T-helper 1 cell (primary cell): ENCODE measurements at places on chromosomes 4 and X.

DNA sequence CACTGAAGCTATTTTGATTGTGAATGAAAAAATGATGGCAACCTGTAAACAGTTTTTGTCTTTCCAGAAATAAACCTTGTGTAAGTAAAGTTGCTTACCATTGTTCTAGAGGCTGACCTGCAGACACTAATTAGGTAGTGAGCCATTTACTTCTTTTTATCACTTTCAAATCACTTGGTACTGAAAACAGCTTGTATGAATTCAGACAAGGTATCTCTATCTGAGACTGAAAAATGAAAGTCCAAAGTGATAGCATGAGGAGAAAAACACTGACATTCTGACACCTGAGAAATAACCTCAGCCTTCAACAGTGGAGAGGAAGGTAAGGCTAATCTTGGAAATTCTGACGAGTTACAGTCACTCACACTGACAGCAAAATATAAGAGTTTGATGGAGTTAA lies 238.8 kb downstream of the GPC3 start:
- DNase-seq, result no peak

- no peak for DNase-seq
Measured at GRCh38 chr4:86508436-86508835, 85.7 kb upstream of the PTPN13 start.

DNA sequence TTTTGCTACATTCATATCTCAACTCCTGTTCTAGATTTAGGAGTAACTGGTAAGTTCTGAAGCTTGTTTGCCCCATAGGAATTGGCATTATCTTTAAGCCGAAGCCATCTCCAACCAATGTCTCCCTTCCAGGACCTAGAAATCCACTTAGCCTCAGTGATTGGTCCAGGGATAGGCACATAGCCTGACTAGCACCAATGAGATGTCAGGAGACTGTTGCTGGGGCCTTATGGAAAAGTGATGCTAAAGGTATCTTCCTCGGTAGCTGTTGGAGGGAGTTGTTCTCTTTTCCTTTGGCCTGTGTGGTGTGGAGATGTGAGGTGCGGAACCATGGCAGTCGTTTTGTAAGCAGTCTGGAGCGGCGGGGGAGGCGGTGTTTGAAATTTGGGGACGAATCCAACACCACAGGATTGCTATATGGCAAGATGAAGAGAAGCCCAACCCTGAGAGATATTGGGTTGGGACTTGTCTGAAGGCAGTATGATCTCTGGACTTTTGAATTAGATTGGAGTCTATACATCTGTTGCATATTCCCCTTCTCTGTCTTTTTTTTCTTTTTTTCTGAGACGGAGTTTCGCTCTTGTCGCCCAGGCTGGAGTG lies 109.8 kb upstream of the ATP6AP2 start:
- DNase-seq, result no peak

DNA sequence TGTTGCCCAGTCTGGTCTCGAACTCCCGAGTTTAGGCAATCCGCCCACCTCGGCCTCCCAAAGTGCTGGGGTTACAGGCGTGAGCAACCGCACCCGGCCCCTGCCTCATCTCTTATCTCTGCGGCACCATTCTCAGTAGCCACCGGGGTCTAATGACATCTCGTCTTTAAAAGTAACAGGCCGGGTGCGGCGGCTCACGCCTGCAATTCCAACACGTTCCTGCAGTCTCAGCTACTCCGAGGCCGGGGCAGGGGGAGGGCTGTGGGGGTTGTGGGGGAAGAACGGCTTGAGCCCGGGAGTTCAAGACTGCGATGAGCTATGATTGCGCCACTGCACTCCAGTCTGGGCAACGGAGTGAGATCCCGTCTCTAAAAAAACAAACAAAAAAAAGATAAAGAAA lies 28.8 kb downstream of the ING2 start:
- DNase-seq, result no peak

GRCh38 chrX:145821898-145822571 lies 4.4 kb downstream of the SLITRK2 start:
- DNase-seq, result no peak

DNA sequence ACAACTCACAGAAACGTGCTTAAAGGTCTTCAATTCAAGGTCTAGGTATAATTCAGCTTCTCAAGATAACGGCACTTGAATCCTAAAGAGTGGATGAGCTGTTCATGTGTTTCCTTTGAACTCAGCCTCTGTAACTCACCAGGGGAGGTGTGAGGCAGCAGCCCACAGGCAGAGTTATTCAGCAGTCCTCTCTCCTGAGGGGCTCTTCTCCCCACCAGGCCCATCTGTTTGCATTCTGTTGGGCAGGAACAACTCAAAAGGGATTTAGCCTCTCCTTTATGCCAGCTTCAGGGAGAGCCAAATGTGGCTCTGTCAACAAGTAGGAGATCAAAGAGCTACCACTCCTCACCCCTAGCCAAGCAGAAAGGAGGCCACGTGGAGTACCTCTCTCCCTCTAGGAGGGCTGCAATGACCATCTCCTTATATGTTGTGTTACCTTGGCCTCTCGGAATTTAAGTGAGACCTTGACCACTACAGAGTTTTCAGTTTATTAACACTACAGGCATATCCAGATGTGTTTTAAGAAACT lies 151.2 kb downstream of the SPATA18 start:
- DNase-seq, result no peak

DNA sequence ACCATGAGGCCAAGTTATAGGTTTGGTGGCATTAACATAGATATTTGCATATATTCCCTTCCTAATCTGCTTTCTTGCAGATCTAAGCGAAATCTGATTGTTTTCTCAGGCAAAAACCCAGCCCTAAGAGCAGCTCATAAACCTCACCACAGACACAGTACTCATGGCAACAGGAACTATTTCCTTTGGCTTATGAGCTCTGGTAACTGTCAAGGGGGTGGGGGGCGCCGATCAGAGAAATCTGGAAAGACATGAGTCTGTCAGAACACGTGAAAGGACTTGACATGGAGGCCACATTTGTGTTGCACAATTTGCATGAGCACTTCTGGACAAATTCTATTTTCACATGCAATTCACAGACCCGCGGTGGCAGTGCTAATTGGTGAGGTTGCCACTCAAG lies 83.7 kb downstream of the MGST2 start:
- DNase-seq, result no peak

DNA sequence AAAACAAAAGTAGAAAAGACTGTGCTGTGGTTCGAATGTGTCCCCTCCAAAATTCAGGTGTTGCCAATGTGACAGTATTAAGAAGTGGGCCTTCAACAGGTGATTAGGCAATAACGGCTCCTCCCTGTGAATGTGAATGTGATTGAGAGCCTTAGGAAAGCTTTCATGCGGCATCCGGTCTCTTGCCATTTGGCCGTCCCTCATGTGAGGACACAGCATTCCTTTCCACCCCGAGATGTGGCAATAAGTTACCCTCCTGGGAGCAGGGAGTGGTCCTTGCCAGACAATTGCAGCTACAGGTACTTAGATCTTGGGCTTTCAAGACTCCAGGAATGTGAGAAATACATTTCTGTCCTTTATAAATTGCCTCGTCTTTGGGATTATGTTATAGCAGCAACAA lies 129.3 kb downstream of the CPEB2 start:
- DNase-seq, result no peak

DNA sequence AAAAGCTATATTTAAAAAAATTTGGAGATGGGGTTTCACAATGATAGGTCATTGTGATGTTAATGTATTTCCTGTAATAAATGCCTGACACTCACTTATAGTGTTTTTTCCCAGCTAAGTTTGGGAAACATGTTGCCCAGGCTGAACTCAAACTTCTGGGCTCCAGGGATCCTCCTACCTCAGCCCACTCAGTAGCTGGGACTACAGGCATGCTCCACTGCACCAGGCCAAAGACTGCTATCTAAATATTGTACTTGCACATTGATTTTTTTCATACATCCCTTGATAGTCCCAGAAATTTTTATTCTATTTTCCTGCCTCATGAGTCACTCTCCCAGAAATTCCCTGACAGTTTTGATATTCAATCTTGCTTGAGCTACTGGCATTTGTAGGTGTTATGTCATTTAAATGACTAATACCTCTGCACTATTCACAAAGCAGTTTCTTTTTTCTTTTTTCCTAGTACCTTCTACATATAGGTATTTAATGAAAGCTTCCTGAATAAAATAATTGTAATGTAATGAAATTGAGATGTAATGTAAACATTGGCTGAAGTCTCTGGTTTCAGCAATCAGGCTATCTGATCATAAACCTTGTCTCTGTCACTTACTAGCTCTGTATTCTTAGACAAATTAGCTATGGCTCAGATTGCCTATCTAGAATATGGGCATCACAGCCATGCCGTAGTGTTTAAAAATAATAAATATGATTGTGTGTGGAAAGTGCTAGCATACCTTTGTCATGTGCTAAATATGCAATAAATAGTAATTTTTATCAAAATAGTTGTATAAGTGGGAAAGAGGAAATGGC lies 1973.0 kb upstream of the AGA start:
- DNase-seq, result no peak

DNA sequence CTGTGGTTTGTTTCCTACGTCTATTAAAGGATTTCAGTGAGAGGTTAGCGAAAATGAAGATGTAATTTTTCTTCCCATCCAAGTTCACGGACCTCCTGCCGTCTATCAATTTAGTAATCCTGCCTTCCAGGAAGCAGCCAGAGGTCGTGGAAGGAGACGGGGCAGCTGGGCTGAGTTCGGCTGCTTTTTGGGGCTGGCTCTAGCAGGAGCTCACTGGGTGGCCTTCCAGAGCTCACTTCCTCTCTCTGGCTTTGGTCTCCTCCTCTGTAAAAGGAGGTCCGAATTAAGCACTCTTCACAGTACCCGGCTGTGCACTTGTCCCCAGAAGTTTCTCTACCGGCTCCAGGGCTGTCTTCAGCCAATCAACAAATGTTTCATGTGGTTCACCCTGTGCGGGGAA lies 295.4 kb downstream of the BCOR start:
- no peak for DNase-seq

- DNase-seq, result no peak
Measured at GRCh38 chrX:75301060-75301459, 27.2 kb downstream of the UPRT start.

DNA sequence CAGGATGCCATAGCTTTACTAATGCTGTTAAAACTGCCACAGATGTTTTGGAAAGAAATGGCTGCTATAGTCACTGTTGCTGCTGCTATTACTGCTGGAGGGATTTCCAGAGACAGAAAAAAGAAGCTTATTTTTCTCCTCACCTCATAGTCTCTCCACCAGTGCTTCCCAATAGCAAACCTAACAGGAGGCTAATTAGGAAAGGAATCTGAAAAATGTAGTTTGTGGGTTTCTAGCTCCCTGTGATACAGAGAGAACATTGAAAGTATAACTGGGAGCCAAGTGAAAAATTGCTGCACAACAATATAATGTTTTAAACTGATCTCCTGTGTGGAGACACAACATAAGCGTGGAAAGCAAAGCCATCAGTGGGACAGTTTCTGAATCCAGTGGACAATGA lies 8.6 kb upstream of the TSPAN7 start:
- no peak for DNase-seq

- DNase-seq, result no peak
Measured at GRCh38 chr4:124414276-124415040, 298.1 kb downstream of the ANKRD50 start.

- no peak for DNase-seq
Measured at GRCh38 chrX:1815456-1816175, 200.8 kb downstream of the ASMT start.

- no peak for DNase-seq
Measured at GRCh38 chr4:110163327-110164069, 34.9 kb downstream of the ELOVL6 start.

DNA sequence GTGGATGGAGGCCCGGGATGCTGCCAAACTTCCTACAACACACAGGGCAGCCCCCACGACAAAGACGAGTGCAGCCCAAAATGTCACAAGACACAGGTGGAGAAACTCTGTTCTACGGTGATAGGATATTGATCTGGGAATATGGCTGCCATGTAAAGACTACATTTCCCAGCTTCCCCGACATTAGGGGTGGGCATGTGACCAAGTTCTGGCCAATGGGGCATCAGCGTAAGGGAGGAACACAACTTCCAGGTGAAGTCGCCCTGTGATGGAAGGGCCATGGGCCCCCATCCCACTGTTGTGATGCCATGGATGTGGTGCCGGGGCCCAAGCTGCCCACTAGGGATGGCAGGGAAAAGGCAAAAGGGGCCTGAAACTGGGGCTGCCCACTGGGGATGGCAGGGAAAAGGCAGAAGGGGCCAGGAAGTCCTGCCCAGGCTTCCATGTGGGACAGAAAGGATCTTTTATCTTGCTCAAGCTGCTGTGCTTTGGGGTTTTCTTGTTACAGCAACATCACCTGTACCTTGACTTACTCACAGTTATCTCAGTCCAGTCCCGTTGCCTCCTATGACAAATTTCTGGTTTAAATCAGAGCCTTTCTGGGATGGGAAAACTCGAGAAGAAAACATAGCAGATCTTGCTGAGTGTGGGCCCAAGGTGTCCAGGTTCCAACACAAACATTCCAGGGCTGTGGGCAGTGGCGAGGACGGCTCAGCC lies 9.7 kb upstream of the ADRA2C start:
- DNase-seq, result no peak

DNA sequence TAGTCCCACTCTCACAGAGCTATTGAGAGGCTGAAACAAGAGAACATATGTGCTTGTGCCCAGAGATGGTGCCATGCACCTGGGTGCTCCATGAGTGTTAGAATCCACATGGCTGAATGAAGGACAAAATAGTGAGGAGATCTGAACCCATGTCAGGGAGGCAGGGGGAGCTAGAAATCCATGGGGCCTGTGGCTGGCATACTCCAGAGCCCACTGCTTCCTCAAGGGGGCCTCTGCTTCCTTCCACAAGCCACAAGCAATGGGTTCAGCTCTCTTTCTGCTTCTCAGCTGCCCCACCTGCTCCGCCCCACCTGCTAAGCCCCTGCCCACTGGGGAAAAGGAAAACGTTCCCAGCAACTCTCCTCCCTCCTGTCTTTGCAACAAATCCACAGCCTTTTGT lies 46.1 kb downstream of the PJA1 start:
- no peak for DNase-seq
